ENCODE measurements at places on chromosomes 1 and 21. TPM values are rescaled to one million over a fixed set of nuclear protein-coding genes. Genes with fewer than 3 reads are reported as not detected.

OR14C36 gene
- total RNA-seq, result not detected

DNA sequence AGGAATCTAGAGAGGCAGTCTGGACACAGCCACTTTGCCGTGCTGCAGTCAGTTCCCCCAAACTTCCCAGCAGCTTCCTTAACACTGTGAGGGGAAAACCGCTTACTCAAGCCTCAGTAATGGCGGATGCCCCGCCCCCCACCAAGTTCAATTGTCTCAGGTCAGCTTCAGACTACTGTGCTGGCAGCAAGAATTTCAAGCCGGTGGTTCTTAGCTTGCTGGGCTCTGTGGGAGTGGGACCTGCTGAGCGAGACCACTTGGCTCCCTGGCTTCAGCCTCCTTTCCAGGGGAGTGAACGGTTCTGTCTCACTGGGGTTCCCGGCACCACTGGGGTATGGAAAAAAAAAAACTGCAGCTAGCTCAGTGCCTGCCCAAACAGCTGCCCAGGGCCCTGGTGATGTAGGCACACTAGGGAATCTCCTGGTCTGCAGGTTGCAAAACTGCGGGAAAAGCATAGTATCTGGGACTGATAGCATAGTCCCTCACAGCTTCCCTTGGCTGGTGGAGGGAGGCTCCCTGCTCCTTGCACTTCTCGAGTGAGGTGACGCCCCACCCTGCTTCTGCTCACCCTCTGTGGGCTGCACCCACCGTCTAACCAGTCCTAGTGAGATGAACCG lies 23.7 kb upstream of the HFM1 start:
- DNase-seq, result no peak

DNA sequence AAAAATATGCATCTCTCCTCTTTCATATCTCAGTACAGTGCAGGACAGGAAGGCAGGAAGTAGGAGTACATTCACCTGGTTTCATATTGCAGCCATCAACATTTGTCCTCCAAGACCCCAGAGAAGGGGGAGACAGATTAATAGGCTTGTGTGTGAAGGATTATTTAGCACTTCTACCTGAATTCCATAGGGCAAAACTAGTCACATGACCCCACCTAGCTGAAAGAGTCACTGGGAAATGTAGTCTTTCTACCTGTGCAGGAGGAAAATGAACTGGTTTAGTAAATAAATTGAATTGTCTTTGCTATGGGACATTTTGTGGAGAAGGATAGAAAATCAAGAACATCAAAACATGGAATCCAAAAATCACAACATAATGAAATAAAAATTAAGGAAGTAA lies 13.9 kb upstream of the TRIM33 start:
- DNase-seq, result no peak

- DNase-seq, result no peak
Measured at GRCh38 chr1:118264343-118264742, 79.3 kb upstream of the SPAG17 start.

DNA sequence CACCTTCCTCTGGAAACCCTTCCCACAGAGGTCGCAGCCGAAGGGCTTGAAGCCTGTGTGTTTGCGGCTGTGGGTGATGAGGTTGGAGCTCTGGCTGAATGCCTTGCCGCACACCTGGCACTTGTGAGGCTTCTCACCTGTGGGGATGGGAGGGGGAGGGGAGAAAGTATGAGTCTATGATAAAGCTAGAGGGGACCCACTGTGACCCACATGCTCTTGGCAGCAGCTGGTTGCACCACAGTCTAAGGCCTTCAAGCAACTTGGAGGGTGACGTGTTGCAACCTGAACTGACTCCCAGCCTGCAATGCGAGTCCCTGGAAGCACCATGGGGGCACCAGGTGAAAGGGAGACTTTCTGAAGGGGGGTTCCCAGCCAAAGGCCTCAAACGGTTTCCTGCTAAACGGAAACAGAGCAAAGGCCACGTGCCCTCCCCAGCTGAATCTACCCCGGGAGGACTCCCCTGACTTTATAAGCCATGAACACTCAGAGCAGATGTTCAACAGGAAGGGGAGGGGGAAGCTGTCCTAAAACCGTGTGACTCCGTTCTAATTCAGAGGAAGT lies 10.6 kb downstream of the GFI1 start:
- peak; percentile 62 for DNase-seq

DNA sequence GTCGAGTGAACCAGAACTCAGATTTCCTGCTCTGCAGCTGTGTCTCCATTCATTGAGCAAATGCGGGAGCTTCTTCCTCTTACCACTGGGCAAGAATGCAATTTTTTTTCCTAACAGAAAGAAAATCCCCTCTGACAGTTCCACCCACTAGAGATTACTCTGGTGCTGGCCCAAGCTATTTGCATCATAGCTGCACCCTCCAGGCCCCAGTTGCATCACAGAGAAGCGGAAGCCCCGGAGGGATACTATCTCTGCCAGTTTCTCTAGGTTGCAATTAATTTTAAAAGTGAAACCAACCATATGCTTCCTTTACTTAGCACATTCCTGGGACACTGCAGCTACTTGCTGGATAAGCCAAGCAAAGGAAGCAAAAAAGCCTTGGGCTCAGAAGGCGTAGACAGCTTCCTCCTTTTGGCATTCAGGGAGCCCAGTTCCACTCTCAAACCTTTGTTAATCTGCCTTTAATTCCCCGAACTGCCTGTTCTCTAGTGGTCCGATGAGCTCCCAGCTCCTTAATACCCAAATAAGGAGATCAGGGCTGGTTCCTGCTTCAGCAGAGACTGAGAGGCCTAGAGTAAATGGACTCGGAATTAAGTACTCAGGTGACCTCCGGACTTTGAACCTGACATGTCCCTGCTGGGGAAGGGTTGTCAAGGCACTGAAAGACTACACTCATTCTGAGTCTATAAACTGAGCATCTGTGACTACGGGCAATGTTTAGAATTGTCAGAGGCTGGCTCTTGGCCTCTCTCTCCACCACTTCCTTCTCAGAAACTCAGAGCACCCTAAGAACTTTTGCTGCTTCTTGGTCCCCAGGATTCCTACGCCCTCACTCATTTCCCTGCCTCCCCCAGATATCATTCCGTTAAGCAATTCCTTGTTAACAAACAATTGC lies 72.5 kb upstream of the TNFSF18 start:
- DNase-seq, result no peak

Measured in activated T-helper 2 cell treated with anti-CD3 and anti-CD28 coated beads, Interferon-gamma antibody, Interleukin-2, Interleukin-4, amounts not matched to agents 10 μg/mL and 5 μg/mL and 100 μg/mL, durations not matched to agents 14 hours and 24 hours and 36 hours (primary cell).